ENCODE measurements at places on chromosomes 11 and 22.

DNA sequence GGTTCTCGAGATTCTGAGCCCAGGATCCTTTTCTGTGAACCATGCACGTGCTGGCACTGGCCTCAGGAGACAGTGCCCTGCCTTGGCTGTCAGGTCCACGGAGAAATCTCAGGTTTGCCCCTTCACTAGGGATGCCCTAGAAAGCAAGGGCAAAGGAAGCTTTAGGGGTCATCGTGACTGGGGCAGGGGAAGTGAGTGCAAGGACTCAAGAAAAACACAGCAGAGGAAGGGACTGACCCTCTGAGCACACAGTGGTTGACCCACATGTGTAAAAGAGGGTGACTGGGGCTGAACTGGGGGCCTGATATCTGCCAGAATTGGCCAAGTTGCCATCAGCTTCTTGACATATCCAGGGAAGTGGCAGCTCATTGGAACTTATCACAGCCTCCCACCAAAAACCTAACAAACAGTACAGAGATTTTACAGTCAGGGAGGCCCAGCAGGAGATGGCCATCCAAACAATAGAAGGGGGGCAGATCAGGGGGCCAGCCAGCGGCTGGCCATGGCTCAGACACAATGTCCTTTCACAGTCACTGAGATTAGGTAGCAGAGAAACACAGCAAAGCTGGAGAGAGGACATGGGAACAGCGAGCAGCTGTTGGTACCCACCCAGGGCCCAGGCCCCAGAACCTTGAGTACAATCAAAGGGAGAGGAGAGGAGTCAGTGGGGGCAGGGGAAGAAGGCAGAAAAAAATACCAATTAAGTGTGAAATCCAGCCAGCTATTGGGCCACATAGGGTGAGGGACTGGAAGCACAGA lies 4.4 kb downstream of the TMEM121B start:
- peak; percentile 20 for DNase-seq

GRCh38 chr11:114226356-114226755 lies 69.8 kb upstream of the NNMT start:
- DNase-seq: no peak

DNA sequence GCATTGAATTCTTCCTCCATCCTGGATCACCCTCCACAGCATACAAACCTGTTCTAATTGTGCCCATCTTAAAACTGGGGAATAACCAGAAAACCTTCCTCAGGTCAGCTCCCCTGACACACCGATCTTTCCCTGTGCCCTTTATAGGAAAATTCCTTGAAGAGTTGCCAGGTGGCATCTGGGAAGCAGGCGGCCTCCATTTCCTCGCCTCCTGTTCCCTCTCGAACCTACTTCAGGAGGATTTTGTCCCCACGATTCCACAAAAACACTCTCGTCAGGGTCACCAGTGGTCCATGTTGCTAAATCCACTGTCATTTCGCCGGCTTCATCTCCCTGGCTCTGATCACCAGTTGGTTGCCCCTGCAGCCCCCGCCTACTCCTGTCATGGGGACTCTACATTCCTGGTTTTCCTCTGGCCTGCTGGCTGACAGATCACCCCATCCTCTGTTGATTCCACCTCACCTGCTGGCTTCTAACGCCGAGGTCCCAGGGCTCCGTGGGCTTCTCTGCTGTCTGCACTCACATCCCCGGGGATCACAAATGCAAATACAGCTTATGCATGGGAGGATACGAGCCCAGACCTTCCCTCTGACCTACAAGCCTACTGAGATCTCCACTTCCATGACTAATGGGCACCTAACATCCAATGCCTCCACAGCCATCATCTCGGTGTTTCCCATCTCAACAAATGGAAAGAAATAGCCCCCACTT lies 92.5 kb upstream of the PRDM11 start:
- no peak for DNase-seq

DNA sequence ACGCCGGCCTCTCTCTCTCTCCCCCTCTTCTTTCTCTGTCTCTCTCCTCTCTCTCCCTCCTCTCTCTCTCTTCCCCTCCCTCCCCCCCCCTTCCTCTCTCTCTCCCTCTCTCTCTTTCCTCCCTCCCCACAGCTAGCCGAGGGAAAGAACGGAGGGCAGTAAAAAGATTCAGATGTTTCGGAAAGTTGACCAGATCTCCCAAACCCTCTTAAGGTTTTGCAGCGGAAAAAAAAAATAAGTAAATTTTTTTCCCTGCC lies 195 bp upstream of the ALX4 start:
- DNase-seq: no peak

GRCh38 chr22:24077416-24077815 lies 66.3 kb downstream of the CABIN1 start:
- no peak for DNase-seq

DNA sequence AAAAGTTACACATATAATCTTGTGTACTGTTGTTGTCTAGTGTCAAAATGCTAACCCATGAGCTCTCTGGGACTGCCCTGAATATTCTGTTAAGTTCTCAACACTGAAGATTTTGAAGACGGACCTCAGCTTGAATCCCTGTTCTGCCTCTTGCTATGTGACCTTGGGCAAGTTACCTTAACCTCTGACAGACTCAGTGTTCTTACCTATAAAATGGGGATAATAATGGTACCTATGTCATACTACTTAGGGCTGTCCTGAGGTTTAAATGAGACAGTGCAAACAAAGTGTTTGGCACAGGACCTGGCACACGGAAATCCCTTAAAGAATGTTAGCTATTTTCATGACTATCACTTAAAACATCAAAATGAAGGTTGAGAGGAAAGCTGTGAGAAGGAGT lies 11.3 kb downstream of the TMEM218 start:
- no peak for DNase-seq

GRCh38 chr11:80371931-80372330 lies 931.1 kb upstream of the TENM4 start:
- no peak for DNase-seq

DNA sequence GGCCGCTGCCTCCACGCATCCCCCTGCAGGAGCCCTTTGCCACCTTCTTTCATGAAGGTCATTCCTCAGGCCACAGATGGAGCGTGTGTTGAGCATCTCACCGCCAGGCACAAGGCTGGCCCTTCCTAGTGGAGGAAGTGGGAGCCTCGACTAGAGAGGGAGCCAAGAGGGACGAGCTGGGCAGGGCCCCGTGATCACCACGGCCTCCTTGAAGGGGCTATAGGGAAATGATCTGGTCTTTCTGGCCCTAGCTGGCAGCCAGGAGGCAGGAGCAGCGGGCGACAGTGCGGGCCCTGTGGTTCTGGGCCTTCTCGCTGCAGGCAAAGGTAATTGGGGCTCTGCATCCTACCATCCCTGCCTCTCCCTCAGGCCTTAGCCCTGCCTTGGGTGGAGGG lies 49.1 kb downstream of the PISD start:
- DNase-seq: no peak

GRCh38 chr11:134441706-134442105 lies 29.7 kb upstream of the B3GAT1 start:
- DNase-seq: no peak

- DNase-seq: no peak
These were observed 66.1 kb downstream of the ME3 start for GRCh38 chr11:86606270-86606835.

GRCh38 chr11:45323601-45324249 lies 37.6 kb upstream of the SYT13 start:
- DNase-seq: no peak

DNA sequence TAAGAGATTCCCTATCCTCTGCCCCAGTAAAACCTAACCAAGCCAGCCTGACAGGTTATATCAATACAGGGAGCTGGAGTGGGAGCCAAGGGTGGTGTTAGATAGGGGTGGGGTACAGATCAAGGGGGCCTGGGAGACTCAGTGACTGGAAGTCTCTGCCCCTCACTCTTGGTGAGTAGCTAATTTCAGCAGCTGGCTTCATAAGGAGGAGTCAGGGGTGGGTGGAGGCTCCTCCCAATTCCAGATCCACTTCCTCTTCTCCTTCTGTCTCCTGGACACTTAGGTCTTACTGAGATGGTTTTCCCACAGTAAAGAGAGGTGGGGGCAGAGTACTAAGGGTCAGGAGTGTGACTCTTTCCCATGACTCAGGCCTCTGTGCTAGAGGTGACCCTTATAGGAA lies 1.1 kb upstream of the VSIG2 start:
- DNase-seq: no peak

GRCh38 chr11:1889224-1889930 lies 2.3 kb downstream of the PRR33 start:
- DNase-seq: peak; percentile 96

DNA sequence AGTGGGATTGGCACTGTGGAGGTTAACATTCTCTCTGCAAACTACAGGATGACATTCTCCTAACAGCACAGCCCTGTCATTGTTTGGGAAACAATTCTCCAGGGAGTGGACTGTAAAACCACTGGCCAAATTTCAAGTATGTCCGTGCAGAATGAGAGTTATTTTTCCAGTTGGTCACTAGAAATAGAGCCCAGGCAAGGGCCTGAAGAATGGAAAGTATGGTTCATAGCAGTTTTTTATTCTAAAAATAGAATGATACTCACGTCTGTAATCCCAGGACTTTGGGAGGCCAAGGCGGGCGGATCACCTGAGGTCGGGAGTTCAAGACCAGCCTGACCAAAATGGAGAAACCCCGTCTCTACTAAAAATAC lies 39.0 kb upstream of the CD44 start:
- no peak for DNase-seq
